ENCODE measurements at places on chromosomes 7 and 10. TPM values are rescaled to one million over a fixed set of nuclear protein-coding genes. Genes with fewer than 3 reads are reported as not detected.

Gene MEOX2
- total RNA-seq = not detected

DNA sequence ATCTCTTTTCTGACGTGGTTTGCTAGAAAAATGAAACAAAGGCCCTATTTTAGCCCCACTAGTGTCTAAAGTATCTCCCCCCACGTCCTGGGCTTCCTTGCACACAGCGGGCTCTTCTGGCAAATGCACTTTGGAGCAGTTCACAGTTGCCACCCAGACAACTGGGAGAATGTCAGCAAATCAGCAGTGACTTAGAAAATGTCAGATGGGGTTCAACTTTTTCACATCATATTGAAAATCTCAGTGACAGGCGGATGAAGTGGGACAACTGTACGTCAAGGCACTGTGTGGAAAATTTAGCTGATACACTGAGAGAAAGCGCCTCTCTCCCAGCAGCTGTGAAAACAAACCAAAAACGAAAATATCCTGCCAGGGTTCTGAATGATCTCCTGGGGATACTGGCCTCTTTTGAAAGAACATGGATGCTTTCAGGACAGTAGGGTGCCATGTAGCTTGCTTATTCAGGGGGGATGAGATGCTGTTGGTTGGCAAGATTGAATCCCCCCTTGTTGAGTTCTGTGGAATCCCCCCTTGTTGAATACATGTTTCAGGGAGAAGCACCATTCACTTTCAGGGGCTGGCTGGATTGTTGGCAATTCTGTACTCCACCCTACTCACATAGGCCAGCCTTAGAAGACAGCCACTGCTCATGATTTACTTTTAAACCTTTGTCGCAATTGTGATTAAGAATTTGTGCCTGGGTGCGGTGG lies 372.8 kb upstream of the CELF2 start:
- no peak overlapping the region for H3K4me3 ChIP-seq
- no peaks in the 10 kb centered on the region for H3K4me1 ChIP-seq
- no peaks in the 10 kb centered on the region for H3K36me3 ChIP-seq
- H3K27ac ChIP-seq = no peak overlapping the region
- DNase-seq = no peak

DNA sequence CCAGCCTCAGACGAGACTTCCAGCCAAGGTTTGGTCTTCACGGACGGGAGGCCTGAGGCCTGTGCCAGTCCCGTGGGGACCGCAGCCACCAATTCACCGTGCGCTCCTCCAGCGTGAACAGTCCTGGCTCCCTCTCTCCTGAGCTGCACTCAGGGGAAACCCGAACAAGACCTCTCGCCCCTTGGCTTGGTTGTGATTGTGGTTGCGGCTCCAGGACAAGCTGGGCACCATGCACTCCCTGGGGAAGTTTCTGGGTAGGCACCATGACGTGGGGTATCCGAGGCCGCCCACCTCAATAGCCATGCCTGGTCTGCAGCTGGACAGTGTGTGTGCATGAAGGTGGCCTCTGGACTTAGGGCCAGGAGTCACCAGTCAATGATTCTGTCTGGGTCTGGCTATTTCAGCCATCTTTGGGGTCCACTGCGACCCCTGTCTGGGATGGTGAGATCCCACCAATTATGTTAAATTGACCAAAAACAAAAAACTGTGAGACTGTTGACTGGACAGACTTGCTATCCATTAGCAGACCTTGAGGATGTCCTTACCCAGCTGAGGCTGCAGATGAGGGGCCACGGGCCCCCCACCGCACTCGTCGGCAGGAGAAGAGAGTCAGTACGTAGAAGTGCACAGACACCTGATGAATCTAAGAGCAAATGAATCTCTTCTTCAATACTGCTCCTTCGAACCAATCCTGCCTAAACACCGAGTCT lies 33.5 kb upstream of the EN2 start:
- no peak for DNase-seq
- H3K27me3 ChIP-seq = peaks cover 100% of the 10 kb centered on the region
- H3K4me1 ChIP-seq = no peaks in the 10 kb centered on the region
- H3K36me3 ChIP-seq = no peaks in the 10 kb centered on the region

DNA sequence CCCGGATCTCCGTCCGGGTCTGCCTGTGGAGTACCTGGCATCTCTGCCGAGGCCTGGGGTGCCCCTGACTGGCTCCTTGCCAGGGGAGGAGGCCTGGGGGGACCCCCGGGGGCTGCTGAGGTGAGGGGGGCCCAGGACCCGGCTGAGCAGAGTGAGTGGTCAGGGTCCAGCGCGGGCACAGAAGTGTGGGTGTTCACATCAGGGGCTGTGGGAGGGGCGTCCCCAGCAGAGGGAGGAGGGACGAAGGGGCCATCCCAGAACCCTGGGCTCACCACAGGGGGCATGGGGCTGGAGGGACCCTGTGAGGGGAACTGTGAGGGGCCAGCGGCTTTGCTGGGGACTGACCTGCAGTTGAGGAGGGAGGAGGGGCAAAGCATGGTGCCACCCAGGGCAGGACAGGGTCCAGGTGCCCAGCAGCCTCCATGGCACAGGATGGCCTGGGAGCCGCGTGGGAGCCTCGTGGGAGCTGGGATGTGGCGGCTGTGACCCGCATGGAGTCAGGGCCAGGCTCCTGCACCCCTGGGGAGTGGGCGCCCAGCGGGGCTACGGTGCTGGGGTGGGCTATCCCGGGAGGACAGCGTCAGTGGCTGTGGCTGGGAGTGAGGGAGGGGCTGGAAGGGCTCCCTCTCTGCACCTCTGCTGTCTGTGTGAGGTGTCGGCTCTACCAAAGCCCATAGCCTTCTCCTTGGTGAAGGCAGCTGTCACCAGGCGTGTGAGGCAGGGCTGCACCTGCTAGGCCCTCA lies 91.2 kb downstream of the DNAJB6 start:
- no peaks in the 10 kb centered on the region for H3K4me1 ChIP-seq
- no peak for DNase-seq
- H3K27ac ChIP-seq = no peak overlapping the region
- H3K4me3 ChIP-seq = no peak overlapping the region

DNA sequence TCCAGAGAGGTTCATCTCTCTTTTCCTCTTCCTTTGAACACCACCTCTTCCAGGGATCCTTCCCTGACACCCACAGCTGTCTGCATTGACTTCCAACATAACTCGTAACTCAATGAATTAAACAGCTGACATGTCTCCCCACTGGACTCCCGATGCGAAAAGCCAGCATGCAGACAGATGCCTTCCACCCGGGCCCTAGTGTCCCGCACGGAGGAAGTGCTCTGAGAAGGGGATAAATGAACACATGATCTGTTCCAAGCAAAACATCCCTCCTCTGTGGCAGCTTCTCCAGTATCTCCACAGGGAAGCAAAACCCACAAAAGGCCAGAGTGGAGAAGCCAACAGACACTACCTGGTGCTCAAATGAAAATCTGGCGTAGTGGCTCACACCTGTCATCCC lies 28.3 kb downstream of the OGDHL start:
- DNase-seq = no peak
- no peaks in the 10 kb centered on the region for H3K36me3 ChIP-seq
- H3K4me1 ChIP-seq = peaks cover 5% of the 10 kb centered on the region
- H3K27ac ChIP-seq = no peak overlapping the region

Gene SORBS1
- 5.0 TPM for total RNA-seq

- DNase-seq = no peak
- H3K4me3 ChIP-seq = no peak overlapping the region
- H3K27ac ChIP-seq = no peak overlapping the region
These were observed 3.4 kb downstream of the DOCK4 start for GRCh38 chr7:112202816-112203215.

Gene MYL10
- total RNA-seq = not detected

Gene THNSL1
- total RNA-seq = 5.6 TPM

DNA sequence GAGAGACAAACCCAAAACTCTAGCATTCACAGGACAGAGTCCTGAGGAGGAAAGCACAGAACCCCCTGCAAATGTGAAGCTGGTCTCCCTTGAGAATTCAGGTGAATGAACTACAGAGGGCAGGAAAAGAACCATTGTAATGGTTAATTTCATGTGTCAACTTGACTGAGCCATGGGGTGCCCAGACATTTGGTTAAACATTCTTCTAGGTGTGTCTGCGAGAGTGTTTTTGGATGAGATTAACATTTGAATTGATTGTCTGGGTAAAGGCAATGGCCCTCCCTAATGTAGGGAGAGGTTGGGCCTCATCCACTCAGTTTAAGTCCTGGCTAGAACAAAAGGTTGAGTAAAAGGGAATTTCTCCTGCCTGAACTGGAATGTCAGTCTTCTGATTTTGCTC lies 15.7 kb upstream of the CDK1 start:
- H3K27ac ChIP-seq = no peak overlapping the region
- H3K4me1 ChIP-seq = no peaks in the 10 kb centered on the region
- no peak overlapping the region for H3K4me3 ChIP-seq
- DNase-seq = no peak

Gene IL2RA
- not detected for total RNA-seq

DNA sequence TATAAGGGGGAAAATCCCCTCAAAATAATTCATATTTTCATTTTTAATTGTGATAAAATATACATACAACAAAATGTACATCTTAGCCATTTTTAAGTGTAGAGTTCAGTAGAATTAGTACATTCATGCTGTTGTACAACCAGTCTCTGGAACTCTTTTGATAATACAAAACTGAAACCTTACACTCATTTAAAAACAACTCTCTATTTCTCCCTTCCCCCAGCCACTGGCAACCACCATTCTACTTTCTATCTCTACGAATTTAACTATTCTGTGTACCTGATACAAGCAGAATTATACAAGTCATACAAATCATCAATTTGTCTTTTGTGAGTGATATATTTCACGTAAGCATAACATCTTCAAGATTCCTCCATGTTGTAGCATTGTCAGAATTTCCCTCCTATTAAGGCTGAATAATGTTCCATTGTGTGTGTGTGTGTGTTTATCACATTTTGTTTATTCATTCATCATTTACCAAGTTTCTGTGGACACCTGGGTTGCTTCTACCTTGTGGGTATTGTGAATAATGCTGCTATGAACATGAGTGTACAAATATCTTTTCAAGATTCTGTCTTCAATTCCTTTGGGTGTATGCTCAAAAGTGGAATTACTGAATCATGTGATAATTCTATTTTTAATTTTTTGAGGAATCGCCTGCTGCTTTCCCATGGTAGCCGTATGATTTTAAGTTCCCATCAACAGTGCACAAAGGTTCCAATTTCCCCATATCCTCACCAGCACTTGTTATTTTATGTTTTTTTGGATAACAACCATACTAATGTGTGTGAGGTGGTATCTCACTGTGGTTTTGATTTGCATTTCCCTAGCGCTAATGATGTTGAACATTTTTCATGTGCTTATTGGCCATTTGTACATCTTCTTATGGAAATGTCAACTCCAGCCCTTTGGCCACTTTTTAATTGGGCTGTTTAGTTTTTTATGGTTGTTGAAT lies 4.7 kb upstream of the EBLN1 start:
- no peaks in the 10 kb centered on the region for H3K27me3 ChIP-seq
- no peak for DNase-seq
- no peaks in the 10 kb centered on the region for H3K4me1 ChIP-seq
- no peak overlapping the region for H3K4me3 ChIP-seq

Gene PLAU
- 94.9 TPM for total RNA-seq

Gene EPDR1
- total RNA-seq = 5.4 TPM

Gene SGCE
- total RNA-seq = 23.1 TPM

Gene COA1
- 128 TPM for total RNA-seq

Gene CNTNAP2
- not detected for total RNA-seq

- DNase-seq = no peak
- H3K27me3 ChIP-seq = no peaks in the 10 kb centered on the region
- no peak overlapping the region for H3K4me3 ChIP-seq
- no peaks in the 10 kb centered on the region for H3K36me3 ChIP-seq
- no peak overlapping the region for H3K27ac ChIP-seq
These were observed 159.0 kb upstream of the NRP1 start for GRCh38 chr10:33493497-33493896.

- no peak overlapping the region for H3K27ac ChIP-seq
- H3K36me3 ChIP-seq = no peaks in the 10 kb centered on the region
- no peak for DNase-seq
- H3K4me1 ChIP-seq = no peaks in the 10 kb centered on the region
- 0 out of 2 replicates have a peak, but pooled peaks cover 3% of the 10 kb centered on the region for H3K27me3 ChIP-seq
These were observed 527 bp upstream of the SORCS3 start for GRCh38 chr10:104640339-104641186.

Gene DCLRE1A
- 7.7 TPM for total RNA-seq

GRCh38 chr10:478471-479245 lies 210.8 kb downstream of the DIP2C start:
- DNase-seq = no peak
- H3K36me3 ChIP-seq = no peaks in the 10 kb centered on the region
- no peak overlapping the region for H3K27ac ChIP-seq
- peaks cover 60% of the 10 kb centered on the region for H3K27me3 ChIP-seq

- H3K36me3 ChIP-seq = no peaks in the 10 kb centered on the region
- peaks cover 4% of the 10 kb centered on the region for H3K27me3 ChIP-seq
- no peak overlapping the region for H3K27ac ChIP-seq
- DNase-seq = no peak
- H3K4me1 ChIP-seq = no peaks in the 10 kb centered on the region
These were observed 186.6 kb downstream of the RAB11FIP2 start for GRCh38 chr10:117860135-117860534.

Gene CYP3A4
- total RNA-seq = not detected
